Activated CD4-positive, alpha-beta T cell treated with anti-CD3 and anti-CD28 coated beads for 24 hours (primary cell): ENCODE measurements at places on chromosomes 2 and 18.

GRCh38 chr2:10646153-10646552 is 43.6 kb downstream of the NOL10 start:
- DNase-seq: no peak

DNA sequence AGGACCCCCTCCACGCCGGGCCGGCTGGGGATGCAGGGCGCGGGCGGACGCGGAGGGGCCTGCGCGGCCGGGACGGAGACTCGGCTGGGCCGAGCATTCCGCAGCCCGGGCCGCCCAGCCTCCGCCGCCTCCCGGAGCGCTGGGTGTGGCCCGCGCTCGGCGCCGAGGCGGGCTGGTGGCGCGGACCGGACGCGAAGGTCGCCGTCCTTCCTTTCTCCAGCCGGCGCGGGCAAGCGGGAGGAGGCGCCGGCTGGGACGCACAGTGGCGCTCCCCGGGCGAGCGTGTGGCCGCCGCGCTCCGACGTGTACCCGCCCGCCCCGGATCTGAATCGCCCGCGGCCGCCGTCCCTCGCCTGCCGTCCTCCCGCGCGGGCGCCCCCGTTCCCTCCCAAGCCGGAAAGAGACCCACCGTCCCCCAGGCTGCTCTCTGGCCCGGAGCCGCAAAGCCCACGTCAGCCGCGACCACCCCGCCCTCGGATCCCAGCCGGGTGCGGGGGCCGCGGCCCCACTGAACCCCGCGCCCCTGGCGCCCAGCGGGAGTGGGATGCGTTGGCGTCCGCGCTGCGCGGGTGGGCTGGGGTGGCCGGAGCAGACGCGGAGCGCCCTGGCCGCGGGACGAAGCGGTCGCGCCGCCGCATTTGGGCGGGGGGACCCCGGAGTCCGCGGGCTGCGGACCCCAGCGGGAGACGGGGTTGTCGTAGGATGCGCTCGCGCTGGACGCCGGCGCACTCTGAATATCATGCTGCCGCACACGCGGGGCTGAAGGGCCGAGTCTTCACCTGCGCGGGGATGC is 634 bp downstream of the SPATS2L start:
- peak; percentile 3 for DNase-seq

DNA sequence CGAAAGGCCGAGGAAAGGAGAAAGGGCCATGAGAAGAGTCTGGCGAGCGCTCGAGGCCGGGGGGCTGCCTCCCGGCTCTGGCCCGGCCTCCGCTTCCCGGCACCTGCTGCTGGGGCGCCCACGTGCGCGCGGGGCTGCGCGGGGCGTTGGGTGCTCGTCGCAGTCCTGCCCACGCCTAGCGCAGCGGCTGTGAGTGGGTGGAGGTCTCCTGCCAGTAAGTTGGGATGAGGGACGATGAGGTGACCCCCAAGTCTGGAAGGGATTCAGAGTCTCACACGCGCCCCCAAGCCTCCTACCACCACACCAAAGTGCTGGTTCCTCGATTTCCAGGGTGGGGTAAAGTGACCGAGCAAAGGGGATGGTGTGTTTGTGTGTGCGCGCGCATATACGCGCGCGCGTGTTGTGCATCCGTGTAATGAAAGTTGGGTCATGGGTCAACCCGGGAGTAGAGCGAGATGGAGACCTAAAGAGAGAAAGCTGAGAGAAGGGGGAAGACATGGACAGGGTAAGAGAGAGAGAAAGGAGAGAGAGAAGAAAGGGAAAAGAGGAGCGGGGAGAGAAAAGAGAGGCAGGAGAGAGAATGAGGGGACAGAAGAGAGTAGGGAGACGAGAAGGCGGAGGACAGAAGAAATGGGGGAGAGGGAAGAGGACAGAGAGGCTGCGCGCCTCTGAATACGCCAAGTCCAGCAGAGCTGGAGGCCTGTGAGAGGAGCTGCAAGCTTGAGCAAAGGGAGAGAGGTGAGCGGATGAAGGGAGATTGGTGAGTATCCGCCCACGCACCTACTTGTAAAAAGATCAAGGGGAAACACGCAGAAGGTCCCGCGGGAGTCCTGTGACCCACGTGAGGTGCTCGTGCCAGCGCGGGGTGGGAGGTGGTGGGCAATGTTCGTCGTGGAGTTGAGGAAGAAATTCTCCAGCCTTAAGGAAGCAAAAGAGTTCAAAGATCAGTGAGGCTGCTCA is 1.7 kb upstream of the NETO1 start:
- no peak for DNase-seq

GRCh38 chr2:134282629-134283400 is 28.9 kb downstream of the MGAT5 start:
- DNase-seq: peak; percentile 27

- DNase-seq: no peak
Observed at GRCh38 chr2:226969417-226970080, 133.7 kb downstream of the RHBDD1 start.

DNA sequence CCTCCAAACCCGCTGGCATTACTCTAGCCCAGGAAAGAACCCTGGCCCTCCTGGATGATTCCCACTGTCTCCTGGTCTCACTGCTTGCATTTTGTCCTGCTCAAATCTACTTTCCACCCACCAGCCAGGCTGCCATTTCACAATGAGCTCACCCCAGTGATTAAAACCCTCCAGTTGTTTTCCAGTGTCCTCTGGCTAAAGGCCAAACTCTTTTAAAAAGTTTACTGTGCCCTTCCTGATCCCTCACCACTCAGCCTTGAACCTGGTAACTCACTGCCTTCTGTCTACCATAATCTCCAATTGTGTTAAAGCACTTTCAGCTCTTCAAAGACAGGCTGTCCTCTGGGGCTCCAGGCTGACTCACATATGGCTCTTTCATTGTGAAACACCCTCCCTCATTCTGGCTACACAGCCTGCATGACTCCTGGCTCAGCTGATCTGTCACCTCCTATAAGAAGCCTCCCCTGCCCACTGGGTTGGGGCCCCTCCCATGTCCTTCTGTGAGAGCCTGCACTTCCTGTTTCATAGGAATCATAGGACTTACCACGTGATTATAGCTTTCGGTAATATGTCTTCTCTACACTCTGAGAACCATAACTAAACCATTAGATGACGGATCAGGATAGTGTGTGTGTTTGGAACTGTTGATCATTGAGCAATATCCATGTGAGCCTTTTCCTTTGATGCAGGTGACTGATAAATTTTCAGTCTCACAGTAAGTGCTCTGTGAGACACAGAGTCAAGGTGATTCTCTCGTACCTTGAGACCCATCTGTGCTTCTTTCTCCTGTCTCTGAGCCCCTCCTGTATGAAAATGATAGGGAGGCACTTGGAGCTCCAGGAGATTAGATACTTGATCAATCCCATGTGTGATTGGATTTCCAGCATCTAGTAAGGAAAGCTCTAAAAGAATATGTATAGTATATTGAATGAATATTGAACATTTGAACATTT is 590.8 kb upstream of the ID2 start:
- peak; percentile 41 for DNase-seq

DNA sequence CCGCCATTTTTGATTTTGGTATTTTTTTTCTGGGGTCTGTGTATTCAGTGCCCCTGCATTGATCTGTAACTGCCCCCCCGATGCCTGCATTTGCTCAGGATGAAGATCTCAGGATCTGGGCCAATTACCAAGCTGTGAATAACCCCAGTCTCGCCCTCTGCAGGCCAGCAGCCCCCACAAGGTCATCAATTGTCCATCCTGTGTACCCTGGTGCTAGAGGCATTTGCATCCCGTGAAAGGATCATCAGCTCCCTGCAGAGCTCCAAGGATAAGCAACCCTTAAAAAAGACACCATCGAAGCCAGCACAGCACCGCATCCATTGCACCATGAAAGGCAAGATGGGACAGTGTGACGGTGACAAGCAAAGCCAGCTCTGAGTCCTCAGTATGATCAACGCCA is 154.1 kb upstream of the KLHL29 start:
- no peak for DNase-seq

GRCh38 chr2:63992061-63992685 is 27.1 kb downstream of the VPS54 start:
- no peak for DNase-seq

DNA sequence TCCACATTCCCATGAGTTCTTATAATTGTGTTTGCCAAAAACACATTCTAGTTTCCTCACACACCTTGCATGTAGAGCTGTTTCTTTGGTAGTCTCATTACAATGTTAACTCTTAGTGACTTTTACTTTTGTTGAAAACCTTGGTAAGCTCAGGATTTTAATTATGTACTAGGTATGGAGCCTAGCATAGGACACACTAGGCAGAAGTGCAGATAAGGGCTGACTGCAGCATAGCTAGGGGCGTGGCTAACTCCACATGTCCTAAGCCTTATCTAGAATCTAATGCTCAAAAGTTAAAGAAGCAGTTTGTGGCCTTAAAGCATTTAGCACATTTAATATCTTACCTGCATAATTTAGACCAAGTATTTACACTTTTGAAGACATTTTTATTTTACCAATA is 153.7 kb upstream of the FBXO11 start:
- DNase-seq: no peak

GRCh38 chr18:26869640-26870039 is 4.1 kb upstream of the AQP4 start:
- no peak for DNase-seq

GRCh38 chr2:239626961-239627592 is 226.3 kb upstream of the HDAC4 start:
- DNase-seq: no peak

- peak; percentile 7 for DNase-seq
Observed at GRCh38 chr2:33477473-33478468, 1.3 kb downstream of the RASGRP3 start.

DNA sequence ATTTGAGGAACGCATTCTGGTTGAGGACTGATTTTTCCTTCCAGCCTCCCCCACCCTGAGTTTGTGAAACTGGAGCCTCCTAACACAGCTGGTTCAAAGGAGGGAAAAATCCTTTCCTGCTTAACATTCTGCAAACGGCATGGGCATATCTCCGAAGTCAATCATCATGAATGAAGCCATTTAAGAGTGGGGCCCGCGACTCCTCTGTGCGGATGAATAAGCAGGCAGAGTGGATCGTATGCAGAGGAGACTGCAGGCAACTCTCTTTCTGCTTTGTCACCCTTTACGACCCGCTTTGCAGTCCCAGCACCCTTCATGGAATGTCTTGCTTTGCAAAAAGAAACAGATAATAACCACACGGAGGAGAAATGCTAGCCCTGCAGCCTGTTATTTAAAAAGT is 305.2 kb downstream of the CLIP4 start:
- no peak for DNase-seq

DNA sequence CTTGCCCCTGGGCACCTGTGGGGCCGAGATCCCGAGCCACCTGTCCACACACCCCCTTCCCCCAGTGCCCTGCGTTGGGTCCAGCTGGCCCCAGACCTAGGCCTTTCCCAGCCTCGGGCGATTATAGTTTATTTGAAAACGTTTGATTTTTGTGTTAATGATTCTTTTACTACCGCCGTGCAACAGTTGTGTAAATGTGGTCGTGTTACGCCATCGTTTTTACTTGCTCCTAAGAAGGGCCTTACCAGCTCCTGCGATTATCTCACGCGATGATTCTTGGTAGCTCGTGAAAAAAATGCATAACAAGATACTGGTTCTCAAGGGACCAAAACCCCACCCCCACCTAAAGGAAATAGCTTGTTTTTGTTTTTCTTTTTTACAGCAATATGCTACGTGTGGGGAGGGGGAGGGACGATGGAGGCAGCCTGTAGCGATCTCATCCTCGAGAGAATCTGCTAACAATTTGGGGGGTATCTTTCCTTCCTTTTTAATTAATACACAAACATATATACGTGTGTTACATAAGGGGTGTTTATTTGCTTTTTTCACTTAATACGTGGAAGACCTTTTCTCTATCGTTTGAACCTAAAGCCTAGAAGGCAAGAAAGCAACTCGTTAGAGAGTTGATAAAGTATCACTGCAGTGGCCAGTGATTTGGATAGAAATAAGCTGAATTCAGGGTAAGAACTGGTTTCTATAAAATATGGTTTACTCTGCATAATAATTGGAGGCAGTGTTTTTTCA is 1.0 kb downstream of the ZDBF2 start:
- no peak for DNase-seq

DNA sequence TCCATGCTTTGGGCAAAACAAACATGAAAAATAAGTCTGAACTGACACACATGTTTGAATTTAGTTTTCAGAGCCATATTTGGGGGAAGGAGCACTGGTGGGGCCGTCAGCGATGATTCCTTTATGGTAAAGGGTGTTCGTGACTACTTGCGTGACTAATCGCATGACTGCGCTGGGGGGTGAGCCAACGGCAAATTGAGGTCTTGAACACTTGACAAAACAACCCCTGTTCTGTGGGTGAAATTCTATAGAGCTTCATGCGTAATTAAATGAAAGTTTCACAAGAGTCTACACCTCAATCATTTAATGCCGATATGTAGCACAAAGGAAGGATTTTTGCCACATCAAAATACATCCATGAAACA is 127.5 kb upstream of the CYP1B1 start:
- no peak for DNase-seq

DNA sequence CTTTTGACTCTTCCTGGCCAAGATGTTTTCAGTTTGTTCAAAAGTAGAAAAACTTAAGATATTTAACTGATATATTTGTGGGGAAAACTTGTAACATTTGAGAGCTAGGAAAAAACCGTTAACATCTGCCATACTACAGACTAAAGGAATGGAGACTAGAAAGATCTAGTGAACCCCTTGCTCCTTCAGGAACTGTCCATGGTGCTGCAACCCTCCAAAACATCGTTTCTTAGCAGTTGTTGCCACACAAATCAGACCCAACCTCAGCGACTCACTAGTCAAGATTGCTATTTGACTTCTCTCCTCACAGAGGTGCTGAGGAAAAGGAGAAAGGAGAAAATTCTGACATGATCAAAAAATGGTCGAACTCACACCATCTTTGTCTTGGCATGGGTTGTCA is 393.8 kb upstream of the LYPD1 start:
- no peak for DNase-seq

DNA sequence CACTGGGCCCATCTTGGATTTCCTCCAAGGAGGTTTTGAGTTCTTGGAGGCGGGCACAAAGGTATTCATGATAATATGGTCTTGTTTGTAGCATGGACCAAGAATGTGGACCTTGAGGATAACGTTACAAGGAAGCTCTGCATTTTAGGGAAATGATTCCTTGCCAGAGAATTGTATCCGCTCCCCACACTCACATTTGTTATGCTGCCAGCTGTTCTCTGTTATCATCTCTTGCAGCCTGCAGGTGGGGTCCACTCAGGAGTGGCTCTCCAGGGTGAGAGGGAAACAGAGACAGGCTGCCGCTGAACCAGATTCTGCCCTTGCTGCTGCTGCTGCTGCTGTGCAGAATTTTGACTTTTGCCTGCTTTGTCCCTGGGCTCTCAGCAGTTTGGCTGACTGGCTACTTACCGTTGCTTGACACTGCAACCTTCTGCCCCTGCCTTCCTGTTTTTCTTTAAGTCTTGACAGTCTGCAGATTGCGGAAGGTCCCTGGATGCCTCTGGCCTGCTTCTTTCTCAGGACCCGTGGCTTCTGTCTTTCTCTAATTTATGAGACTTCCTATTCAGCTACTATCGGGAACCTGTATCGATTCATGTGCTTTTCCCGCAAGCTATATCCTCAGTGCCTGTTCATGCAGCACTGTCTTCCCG is 122.3 kb upstream of the DOCK10 start:
- no peak for DNase-seq

- no peak for DNase-seq
Observed at GRCh38 chr2:157333304-157334047, 7.9 kb upstream of the ERMN start.
